ENCODE measurements at places on chromosomes 13 and 19.

DNA sequence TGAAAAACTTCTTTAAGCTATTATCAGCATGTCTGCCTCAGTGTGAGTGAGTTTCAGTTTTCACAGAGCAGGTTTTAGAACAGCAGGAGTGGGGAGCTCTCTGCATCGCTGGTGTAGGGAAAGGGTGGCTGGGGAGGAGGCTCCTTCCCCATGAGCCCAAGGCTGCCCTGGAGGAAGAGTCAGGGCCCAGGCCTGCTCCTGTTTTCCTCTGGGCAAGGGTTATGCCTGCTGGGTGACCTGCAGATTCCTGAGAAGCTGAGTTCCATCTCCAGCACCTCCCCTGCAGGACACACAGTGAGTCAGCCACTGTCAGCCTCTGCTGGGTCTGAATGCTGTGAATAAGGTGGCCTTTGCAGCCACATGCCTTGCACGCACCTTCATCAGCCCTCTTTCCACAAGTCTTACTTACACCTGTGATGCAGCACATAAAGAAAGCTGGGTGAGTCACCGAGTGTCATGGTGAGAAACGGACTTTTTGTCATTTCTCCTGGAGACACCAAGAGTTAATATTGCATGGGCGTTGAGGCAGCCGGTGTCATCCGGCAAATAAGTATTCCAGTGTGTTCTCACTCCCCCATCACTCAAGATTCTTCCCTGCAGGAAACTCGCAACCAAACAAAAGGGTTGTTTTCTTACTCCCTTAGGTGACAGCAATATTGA is 186.4 kb upstream of the KL start:
- DNase-seq: no peak

- no peak for DNase-seq
These were observed 27.8 kb downstream of the ANKRD10 start for GRCh38 chr13:110886870-110887596.

DNA sequence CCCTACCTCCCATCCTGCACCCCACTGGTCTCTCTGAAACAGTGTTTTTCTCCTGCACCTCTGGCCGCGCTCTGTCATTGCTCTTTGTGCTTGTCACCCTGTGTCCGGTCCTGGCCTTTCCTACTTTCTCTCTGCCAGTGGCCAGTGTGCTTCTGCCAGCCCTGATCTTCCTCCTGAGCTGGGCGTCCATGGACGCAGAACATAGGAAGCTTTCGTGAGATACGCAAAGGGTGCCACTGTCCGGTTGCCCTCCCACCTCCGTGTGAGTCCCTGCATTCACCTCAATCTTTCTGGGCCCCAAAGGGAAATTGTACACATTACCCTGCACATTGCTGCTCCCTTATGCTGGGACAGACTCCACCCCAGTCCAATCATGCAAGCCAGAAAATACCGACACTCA is 105.7 kb upstream of the SOX1 start:
- DNase-seq: no peak

- no peak for DNase-seq
These were observed 985 bp upstream of the KCNK6 start for GRCh38 chr19:38318660-38319059.

DNA sequence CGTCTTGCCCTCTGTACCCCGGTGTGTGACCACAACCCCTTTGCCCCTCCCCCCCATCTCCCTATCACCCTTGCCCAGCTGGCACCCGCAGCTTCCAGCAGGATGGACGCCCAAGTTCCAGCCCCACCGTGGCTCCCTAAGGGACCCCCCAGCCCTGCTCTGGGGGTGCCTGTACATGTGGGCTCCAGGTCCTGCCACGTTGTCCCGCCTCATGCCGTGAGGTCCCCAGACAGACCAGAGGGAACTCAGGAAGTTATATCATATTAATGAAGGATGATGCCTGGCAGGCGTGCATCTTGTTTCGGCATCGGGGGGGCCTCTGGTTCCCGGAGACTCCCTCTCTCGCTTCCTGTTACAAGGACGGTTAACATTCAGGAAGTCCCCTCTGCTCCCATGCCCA is 1.6 kb upstream of the PTGIR start:
- no peak for DNase-seq

- no peak for DNase-seq
These were observed 620.6 kb downstream of the GPC6 start for GRCh38 chr13:93847162-93847561.

DNA sequence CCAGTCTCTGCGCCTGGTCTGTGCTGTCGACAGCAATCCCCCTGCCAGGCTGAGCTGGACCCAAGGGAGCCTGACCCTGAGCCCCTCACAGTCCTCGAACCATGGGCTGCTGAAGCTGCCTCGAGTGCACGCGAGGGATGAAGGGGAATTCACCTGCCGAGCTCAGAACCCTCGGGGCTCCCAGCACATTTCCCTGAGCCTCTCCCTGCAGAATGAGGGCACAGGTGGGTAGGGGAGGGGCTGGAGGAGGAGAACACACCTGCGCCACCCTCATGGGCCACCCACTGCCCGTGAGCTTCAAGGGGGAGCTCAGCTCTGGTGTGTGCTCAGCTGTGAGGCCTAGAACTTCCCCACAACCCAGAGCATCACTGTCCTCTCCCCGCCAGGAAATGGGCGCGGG is 38.6 kb upstream of the CD33 start:
- DNase-seq: no peak

DNA sequence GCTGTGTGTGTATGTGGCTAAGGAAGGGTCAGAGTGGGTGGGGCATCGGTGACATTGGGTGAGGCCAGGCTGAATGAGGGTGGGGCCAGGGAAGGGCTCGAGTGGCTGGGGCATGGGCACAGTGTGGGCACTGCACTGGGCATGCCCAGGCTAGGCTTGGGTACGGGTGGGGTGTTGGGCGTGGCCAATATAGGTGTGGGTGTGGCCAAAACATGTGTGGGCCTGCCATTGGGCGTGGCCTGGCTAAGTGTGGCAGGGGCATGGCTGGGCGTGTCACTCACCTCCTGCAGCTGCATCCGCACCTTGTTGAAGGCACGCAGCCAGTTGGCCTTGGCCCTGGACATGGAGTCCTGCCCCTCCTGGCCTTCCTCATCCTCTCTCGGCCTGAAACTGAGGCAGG is 33.2 kb downstream of the UNC13A start:
- DNase-seq: no peak

- DNase-seq: no peak
These were observed 435.6 kb downstream of the FOXO1 start for GRCh38 chr13:40230833-40231266.

GRCh38 chr13:19645000-19645399 is 11.5 kb downstream of the MPHOSPH8 start:
- no peak for DNase-seq

GRCh38 chr13:90205911-90206310 is 1141.6 kb upstream of the MIR17HG start:
- no peak for DNase-seq

DNA sequence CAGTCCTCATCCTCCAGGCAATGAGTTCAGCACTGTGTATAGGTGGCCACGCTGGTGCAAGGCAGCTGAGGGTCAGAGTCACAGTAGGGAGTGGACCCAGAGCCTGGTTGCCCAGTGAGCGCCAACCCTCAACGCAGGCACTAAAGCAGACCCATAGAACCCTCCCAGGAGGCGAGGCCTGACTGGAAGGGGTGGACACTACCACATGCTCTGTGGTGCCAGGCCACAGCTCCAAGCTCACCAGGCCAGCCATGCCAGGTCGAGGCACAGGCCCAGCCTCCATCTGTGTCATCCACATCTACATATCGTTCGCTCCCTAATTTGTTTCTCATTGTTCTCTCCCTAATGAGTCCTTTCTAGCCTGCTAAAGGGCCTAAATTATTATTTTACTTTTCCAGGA is 165.8 kb upstream of the GPR12 start:
- DNase-seq: no peak

DNA sequence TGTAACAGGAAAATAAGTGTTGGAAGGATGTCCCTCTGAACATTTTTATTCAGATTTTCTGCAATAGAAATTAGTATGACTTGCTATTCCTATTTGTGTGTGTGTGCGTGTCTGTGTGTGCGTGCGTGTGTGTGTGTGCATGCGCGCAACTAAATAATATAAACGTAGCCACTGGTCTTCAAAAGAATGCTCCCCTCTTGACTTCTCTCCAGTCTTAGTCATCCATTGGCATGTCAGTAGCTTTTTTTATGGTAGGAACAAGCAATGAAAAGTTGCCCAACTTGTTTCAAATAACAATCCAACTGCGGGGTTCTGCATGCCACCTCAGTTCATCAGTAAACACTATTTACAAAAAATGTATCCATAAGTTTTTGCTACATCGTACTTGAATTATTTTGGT is 249.6 kb downstream of the GPC6 start:
- no peak for DNase-seq

DNA sequence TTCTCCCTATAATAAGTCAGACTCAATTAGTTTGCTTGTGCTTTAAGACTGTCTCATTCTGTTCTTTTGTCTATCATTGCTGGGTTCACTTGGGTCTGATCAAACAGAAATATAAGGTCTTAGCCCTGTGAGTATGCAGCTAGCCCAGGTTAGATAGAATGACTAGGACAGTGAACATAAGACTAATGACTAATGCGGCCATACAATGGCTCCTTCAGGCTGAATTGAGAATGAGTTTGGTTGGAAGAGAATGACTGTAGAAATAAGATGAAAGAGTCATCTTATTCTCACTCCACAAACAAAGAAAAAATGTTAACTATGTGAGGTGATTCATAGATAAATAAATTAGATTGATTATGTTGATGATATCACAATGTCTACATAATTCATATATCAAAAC is 50.1 kb upstream of the OBI1 start:
- DNase-seq: no peak

- no peak for DNase-seq
These were observed 27.9 kb upstream of the OR10H1 start for GRCh38 chr19:15843203-15843893.

DNA sequence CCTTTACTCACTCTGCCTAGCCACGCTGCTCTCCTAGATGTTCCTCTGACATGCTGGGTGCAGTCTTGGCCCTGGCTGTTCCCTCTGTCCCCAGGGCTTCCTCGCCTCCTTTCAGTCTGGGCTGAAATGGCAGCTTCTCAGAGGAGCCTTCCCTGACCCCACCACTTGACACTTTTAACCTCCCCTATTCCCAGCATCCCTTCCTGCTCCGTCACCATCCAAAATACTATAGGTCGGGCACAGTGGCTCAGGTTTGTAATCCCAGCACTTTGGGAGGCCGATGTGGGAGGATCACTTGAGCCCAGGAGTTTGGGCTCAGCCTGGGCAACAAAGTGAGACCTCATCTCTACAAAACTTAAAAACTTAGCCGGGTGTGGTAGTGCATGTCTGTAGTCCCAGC is 2.6 kb downstream of the FAM187B start:
- no peak for DNase-seq
